ENCODE measurements at places on chromosomes 13 and 19.

DNA sequence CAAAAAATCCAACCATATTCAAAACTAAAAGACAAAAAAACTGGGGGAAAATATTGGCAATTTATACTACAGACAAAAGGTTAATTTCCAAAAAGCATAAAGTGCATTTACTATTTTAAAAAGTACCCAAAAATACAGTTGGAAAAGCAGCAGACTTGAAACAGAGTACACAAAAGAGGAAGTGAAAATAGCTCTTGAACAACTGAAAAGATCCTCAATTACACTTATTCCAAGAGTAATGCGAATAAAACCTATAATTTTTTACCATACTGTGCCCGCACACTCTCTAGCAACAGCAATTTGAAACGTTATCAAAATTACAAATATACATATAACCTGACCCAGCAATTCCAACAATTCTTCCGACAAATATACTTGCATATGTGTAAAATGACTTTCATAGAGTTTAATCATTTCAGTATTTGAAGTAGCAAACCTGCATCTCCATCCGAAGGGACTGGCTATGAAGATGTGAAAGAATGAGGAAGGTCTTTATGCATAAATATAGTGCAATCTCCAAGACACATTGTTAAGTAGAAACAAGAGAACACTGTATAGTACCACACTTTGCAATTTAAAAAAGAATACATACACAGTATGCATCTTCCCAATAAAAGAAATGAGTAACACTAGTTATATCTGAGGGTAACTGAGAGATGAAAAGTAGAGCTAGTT, 25.4 kb downstream of the ALG5 start:
- DNase-seq: no peak

DNA sequence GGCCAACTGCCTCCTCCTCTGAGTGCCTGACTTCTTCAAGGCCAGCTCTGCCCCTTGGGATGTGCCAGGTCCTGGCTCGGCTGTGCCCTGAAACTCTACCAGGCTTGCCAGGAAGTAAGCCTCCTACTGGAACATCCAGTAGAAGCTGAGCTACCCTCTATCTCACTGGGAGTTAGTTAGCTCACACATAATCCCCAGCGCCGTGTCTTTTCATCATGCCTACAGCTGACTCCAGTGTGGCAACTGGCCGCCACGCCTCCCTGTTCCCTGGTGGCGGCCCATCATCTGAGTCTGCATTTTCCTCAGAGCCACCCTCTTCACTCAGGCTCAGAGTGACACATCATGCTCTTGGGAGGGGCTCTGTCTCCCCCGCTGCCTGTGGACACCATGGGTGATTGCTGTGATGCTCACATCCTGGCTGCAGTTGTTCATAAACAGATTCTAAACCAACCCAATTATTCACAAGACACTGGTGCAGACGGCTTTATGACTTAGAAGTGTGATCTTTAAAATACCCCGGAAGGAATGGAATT, 131.9 kb upstream of the IRS2 start:
- DNase-seq: no peak

GRCh38 chr13:51820016-51820597, 16.1 kb upstream of the DHRS12 start:
- DNase-seq: no peak

DNA sequence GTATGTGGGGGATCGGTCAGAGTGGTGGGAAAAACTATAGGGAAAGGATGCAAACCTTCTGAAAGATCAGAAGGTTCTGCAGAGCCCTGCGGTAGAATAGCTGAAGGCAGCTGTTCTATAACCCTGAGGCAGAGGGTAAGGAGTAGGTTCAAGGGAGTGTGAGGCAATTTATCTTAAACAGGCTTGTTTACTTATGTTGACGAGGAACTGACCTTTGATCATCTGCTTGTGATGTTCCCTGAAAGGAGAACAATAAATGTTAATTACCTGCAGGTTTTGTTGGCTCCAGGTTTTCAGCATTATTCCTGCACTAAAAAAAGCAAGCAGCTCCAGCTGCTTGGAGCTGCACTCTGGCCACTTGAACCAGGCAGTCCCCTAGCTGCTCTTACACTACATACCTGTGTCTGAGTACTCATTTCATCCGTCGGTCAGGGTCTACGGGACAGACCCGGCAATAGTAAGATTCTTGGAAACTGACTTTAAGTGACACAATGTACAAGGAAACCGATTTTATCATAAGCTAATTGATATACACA, 202.1 kb downstream of the TBC1D4 start:
- no peak for DNase-seq

DNA sequence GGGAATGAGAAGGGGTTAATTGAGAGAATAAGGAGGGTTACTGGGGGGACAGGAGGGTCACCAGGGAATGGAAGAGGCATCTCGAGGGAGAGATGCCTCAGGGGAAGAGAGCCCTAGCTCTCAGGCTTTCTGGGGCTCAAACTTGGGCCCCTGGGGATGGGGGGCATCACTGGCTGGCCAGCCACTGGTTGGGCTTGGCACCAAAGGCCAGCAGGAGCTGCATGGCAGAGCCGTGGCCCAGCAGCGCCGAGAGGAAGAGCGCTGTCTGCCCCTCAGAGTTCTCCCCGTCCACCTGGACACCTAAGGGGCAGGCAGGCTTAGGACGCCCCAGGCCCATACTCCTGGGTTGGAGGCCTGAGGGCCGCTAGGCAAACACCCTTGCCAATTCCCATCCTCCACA, 17.5 kb downstream of the ARHGAP33 start:
- DNase-seq: no peak

- no peak for DNase-seq
Observed at GRCh38 chr13:24050796-24051715, 109.5 kb upstream of the SPATA13 start.

DNA sequence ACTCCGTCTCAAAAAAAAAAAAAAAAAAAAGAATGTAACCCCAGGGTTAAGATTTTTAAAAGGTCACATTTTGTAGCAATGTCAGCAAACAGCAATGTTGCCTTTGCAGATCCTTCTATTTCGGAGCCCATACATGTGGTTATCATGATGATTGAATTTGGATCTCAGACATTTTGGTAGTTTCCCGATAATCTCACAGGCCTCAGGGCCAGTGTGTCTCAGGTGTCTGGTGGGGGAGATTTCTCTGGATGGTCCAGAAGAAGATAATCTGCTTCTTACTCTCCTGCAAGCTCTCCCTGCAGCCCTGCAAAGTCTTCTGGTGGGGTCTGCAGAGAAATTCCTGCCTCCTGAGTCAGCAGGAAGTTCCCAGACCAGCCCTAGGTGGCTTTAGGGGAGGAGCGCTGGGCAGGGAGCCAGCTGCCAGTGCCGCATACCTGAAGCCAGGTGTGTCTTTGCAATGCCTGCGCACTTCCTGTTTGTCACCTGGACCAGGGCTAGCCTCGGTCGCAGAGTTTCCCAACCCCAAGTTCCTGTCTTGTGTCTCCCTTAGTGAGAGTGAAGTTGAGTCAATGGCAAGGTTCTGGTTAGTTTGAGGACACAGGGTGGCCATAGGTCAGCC, 1.4 kb downstream of the SH2D3A start:
- no peak for DNase-seq

- no peak for DNase-seq
Observed at GRCh38 chr19:46080561-46080960, 39.8 kb upstream of the IGFL4 start.

DNA sequence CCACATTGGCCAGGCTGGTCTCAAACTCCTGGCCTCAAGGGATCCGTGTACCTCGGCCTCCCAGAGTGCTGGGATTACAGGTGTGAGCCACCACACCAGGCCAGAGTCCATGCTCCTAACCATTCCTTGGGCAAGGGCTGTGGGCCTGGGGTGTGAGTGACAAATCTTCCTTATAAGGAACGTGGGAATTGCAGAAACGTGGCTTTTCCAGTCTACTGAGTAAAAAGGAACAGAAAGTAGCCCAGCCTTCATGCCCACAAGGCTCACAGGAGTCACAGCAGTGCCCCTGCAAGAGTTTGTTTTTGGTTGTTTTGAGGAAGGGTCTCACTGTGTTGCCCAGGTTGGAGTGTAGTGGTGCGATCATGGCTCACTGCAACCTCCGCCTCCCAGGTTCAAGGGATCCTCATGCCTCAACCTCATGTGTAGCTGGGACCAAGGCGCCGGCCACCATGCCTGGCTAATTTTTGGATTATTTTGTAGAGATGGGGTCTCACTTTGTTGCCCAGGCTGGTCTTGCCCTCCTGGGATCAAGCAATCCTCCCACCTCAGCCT, 5.1 kb downstream of the MYPOP start:
- no peak for DNase-seq

DNA sequence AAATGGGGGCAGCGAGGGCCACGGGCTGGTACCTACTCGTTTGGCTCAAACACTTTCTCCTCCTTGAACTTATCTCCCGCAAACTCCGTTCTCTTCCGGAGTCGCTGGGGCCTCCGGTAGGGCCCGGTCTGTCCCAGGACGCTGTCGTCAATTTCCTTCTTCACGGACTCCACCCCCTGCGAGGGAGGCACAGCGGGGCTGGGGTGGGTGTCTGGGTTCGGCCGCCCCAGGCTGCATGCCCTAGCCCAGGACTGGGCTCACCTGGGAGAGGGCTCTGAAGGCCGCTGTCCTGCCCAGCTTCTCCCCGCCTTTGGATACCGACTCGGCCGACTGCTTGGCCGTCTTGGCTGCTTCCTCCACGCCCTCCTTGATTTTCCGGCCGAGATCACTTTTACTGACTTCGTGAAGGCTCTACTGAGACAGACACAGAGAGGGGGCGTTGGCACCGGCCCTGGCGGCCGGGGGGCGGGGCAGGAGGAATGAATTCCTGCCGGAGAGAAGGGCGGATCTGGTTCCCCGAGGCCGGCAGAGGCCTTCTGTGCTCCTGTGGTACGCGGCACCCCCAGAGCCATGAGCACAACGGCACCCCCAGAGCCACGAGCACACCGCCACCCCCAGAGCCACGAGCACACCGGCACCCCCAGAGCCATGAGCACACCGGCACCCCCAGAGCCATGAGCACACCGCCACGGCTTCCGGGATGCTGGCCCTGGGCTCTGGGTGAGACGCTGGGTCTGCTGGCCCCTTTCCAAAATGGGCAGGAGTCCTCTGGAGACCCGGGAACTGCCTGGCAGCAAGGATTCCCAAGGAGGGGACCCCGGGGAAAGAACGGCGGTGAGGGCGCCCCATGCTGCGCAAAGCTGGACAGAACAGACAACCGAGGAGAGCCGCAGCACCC, 8.1 kb upstream of the CTXN1 start:
- no peak for DNase-seq
